OCI-LY7 (cell line): ENCODE measurements at places on chromosomes 12 and 14.

DNA sequence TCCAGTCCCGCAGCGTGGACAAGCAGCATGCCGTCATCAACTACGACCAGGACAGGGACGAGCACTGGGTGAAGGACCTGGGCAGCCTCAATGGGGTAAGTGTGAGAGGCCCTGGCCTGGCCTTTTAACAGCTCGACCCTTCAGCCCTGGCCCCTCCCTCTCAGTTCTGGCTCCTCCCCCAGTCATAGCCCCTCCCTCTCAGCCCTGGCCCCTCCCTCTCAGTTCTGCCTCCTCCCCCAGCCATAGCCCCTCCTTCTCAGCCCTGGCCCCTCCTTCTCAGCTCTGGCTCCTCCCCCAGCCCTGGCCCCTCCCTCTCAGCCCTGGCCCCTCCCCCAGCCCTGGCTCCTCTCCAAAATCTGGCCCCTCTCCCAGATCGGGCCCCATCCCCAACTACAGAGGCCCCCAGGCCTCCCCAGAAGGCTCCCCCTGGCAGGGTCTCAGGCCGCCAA is 11.2 kb downstream of the CEP170B start:
- DNase-seq = peak; percentile 43

- DNase-seq = no peak
Measured at GRCh38 chr12:110537605-110538409, 35.7 kb downstream of the RAD9B start.

GRCh38 chr14:99234961-99235571 is 36.9 kb downstream of the BCL11B start:
- no peak for DNase-seq

DNA sequence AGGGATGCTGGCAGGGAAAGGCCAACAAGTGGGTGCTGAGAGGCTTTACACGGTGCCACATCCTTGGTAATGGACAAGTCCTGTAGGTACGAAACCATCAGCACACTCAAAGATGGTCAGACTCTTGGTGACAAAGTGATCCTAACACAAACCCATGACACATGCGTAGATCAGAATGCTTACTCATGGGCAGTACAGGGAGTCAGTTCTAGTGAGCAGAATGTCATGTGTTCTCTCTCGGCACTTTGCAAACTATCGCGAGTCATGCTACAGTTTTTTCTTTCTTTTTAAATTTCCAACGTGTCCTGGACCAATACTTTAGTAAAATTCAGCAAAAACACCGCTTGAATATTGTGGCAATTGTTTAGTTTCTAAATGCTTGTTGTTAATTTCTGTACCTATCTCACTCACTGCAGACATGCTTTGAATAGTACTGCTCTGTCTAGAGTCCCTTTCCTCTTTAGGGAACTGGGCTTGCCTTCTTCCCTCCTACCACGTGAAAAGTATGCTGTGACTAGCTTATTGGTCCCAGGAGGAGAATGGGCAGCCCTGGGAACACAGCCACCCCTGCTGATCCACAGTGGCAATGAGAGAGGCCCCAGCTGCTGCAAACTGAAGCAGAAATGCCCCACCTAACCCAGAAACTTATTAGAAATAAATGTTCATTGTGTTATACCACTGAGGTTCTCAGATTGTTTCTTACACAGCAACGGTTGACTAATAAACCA is 62.4 kb downstream of the UBR7 start:
- no peak for DNase-seq
